ENCODE measurements at places on chromosomes 7 and 10.

GRCh38 chr7:81333004-81333403 is 414.2 kb upstream of the SEMA3C start:
- no peak for DNase-seq

DNA sequence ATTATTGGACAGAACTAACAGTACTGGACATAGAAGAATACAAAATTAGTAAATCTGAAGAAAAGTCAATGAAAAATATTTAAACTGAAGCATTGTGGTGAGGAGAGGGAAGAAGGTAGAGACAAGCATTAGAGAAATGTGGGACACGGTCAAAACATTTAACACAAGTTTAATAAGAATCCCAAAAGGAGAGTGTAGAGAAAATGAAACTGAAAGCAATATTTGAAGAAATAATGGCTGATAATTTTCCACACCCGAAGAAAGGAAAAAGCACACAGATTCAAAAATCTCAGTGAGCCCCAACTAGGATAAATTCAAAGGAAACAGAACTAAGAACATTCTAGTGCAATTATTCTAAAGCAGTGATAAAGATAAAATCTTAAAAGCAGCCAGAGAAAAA is 126.4 kb upstream of the LRRTM3 start:
- DNase-seq = no peak

DNA sequence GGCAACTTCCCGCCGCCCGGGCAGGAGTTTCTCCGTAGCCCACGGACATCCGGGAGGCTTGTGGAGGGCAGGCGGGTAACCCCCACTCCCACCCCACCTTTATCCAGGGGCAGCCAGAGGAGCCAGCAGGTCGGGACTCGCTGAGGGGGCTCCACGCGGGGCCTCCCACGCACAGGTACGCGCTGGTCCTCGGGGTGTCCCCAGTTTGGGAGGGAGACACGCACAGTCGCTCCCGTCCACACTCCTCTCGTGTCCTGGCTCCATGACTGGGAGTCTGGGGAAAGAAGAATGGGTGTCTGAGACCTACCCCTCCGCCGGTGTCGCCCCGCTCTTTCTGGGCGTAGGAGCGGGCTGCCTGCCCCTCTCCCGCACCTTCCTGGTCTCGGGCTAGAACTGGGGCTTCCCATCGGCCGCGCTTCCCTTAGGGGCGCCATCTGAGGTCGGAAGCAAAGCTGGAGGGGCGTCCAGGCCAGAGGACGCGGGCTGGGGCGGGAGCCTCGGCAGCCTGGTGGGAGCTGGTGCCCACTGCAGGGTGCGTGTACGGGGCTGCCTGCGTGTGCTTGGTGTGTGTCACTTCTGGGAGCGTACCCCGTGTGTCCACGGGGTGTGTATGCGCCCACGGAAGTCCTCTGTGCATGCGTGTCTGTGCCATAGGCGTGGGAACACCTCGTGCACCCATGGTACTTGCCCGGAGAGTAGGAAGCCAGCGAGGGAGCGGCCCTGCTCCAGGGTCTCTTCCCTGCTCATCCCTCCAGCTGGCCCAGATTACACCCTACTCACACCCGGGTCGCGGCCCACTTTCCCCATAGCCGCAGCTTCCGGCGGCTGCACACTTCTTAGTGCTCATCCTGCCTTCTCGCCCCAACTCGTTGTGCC is 73.0 kb upstream of the LEP start:
- no peak for DNase-seq

DNA sequence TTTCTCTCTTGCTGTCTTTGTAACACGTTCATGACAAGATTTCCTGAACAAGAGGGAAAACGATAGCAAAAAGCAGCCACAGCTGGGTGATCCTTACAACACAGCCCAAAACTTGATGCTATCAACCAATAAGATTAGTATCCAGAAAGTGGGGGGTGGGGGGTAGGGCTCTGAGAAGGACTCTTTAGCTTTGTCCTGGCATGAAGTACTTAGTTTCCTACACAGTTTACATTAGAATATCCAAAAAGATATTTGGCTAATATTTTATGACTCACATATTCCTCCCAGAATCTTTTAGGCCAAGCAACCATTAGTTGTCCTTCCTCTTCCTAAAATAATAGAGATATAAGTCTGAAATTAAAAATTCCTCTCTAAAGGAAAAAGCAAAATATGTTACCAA is 22.9 kb upstream of the LRRC17 start:
- DNase-seq = no peak

DNA sequence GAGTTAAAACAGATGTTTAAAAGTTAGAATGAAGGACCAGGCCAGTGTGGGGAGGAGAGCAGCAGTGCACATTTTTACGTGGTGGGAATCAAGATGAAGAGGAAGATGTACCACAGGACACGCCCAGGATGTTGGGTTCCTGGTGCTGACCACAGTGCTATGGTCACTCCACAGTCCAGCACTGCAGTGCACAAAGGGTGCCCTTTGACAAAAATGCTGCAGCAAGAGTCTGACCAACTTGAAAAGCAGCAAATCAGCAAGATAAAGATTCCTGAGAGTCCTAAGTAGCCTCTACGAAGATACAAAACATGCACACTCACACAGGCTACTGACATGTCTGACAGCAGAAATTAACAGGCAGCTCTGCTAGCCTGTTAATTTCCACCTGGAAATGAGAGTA is 107.1 kb downstream of the PIP4K2A start:
- DNase-seq = no peak

DNA sequence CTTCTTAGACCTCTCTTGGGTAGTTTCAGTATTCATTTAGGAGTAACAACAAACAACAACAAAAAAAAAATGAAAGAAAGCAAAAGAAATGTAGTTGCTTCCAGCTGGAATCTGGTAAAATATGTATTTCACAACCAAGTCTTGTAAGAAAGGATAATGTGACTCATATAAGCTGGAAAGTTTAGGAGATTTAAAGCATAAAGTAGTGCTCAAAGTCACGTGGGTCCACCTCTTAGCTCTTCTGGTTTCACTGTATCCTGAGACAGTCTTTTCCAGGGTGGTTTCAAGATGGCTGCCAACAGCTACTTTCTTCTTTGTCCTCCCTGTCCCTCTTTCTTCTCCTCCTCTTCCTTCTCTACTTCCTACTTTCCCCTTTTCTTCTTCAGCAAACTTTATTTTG is 69.5 kb upstream of the CDK13 start:
- no peak for DNase-seq

GRCh38 chr10:93718937-93719725 is 16.7 kb upstream of the FRA10AC1 start:
- DNase-seq = no peak

DNA sequence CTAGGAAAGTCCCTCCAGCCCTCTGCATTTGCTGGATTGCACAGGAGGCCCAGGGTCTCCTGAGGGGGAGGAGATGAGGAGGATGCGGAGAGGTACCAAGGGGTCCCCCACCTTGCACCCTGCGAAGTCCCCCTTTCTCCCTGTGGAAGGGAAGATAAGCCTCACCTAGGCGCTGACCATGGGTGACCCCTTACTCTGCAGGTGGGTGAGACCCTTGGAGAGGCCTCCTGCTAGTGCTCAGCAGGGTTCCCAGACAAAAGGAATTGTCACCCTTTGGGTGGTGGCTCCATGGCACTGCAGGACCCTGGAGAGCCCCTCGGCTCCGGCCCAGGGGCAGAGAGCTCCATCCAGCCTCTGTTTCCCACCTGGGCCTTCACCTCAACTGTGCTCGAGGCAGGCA is 107.0 kb upstream of the RET start:
- DNase-seq = no peak
